MCF 10A (cell line): ENCODE measurements at places on chromosomes 5 and 9. TPM values are rescaled to one million over a fixed set of nuclear protein-coding genes. Genes with fewer than 3 reads are reported as not detected.

- DNase-seq: no peak
Observed at GRCh38 chr9:134222018-134222573, 57.7 kb upstream of the RNU6ATAC start.

DNA sequence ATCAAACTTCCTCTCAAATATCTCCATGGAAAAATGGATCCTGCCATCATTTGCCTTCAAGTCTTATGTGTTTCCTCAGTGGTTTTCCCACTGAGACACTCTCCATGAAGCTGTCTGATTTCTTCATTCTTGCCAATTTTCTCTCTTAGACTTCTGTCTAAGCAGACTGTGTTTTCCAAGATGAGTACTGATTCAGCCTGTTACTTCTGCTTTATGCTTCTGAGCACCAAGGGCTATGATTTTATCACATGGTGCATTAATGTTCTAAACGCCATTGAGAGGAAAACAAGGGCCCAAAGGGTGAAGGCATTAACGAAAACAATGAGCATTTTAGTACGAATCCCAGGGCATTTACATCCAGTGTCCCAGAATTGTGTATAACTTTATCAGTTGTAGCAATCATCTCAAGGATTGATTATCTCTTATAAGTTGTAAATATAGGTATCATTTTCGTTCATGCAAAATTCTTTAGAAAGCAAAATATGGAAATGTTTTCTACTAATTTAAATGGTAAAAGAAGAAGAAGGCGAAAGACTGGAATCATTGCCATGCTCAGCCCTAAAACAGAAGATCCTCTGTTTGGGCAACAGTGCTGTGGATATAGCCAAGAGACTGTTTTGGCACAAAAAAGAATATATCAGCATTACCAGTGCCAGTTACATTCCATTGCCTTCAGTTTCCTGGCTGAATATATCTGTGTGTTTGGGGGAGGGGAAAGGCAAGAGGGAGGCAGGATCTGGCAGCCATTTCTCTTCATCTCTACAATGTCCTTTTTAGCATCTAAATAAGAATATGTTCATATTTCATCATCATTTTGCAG lies 537.6 kb downstream of the ANXA1 start:
- no peak for DNase-seq

IFNA21 gene
- total RNA-seq: not detected in 2 replicates

GRCh38 chr5:123482258-123482657 lies 29.7 kb upstream of the CSNK1G3 start:
- peak; percentile 84 for DNase-seq

LHFPL2 gene
- 45.9 and 93.3 TPM in 2 replicates for total RNA-seq

TNC gene
- total RNA-seq: 49.8 and 82.4 TPM in 2 replicates

DNA sequence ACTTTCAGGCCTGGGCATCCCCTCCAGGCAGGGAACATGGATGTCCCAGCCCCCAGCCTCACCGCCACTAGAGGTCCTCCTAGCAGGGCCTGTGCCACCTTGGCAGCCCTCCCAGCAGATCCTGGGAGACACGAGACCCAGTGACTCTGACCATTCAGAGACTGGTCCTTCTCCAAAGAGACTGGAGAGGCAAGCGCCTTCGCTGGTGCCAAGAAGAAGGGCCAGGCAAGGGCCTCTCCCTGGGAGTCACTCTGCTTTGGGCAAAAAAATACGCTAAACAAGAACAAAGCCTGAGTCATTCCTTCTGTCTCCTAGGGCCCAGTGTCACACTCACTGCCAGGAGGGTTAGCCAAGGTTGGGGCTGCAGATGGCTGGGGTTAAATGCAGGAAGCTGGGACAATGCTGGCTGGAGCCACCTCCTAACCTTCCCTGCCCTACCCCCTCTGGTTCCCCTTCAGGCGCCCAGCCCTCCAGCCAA lies 35.3 kb upstream of the SMIM23 start:
- DNase-seq: peak; percentile 86

ACTBL2 gene
- total RNA-seq: 0.10 TPM in 1 of 2 replicates, not detected in the other

DNA sequence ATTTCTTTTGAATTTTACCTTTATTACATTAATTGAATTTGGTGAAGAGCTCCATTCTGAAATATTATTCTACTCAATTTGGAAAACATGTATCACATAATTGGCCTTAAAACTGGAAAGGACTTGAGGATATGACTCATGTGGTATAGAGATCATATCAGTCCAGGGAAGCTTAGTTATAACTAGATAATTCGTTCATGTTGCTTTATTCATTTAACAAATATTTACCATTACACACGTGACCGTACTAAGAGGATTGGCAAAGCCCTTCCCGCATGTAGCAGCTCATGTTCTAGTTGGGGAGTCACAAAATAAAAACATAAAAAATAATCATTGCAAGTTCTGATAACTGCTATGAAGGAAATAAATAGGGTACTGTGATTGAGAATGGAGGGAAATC lies 1816.5 kb downstream of the MAT2B start:
- peak; percentile 72 for DNase-seq

GRCh38 chr5:104965006-104965405 lies 1402.4 kb upstream of the NUDT12 start:
- DNase-seq: no peak

GRCh38 chr5:134647750-134648424 lies 698 bp upstream of the SEC24A start:
- DNase-seq: peak; percentile 73

DNA sequence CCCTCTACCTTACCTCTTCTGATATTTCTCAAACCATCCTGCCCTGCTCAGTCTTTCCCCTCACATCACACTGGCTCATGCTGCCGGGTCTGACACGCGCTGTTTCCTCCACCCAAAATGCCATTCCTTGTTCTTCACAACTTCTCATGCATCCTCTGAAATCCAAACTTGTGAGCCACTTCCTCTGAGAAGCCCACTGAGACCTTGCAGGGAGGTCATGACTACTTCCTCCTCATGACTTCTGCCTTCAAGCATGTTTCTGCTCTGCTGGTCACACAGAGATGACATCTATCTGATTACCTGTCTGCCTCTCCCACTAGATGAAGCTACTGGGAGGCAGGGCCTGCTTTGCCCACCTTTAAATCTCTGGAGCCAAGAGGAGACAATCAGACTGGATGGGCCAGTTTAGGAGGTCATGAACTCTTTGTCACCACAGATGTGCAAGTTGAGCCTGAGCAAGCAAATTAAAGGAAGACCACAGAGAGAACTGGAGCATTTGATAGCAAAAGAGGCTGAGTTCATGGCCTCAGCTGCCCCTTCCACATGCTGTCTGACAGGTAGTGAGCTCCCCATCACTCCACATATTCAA lies 119.8 kb upstream of the TBC1D2 start:
- no peak for DNase-seq

- DNase-seq: no peak
Observed at GRCh38 chr9:92644278-92644677, 25.7 kb downstream of the IPPK start.

DNA sequence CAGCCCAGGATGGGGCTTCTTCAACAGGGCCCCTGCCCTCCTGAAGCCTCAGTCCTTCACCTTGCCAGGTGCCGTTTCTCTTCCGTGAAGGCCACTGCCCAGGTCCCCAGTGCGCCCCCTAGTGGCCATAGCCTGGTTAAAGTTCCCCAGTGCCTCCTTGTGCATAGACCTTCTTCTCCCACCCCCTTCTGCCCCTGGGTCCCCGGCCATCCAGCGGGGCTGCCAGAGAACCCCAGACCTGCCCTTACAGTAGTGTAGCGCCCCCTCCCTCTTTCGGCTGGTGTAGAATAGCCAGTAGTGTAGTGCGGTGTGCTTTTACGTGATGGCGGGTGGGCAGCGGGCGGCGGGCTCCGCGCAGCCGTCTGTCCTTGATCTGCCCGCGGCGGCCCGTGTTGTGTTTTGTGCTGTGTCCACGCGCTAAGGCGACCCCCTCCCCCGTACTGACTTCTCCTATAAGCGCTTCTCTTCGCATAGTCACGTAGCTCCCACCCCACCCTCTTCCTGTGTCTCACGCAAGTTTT lies 23.6 kb downstream of the PCDHGC5 start:
- peak; percentile 81 for DNase-seq

DNA sequence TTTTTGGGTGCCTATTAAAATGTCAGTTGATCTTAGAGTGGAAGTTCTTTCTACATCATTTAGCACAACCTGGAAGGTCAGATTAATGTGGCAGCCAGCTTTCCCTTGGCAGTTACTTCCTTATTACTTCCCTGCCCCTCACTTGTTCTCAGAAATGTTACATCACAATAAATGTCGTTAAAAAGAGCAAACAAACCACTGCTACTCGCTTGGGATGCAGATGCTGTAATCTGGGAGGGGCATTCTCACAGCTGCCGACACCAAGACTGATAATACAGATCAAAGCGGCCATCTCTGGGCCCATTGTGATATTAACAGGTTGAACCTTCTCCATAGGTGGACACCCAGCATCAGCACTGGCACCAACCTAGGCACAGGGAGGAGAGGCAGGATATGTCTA lies 29.3 kb downstream of the PLAC8L1 start:
- DNase-seq: no peak

GRCh38 chr5:134458234-134459009 lies 46.7 kb upstream of the CDKN2AIPNL start:
- DNase-seq: peak; percentile 52

DOK3 gene
- 5.4 and 6.0 TPM in 2 replicates for total RNA-seq

GRCh38 chr5:133362438-133362837 lies 249.9 kb downstream of the FSTL4 start:
- no peak for DNase-seq

MARCOL gene
- total RNA-seq: not detected in 2 replicates

GRCh38 chr5:52269401-52269800 lies 518.3 kb upstream of the ITGA1 start:
- DNase-seq: no peak

DNA sequence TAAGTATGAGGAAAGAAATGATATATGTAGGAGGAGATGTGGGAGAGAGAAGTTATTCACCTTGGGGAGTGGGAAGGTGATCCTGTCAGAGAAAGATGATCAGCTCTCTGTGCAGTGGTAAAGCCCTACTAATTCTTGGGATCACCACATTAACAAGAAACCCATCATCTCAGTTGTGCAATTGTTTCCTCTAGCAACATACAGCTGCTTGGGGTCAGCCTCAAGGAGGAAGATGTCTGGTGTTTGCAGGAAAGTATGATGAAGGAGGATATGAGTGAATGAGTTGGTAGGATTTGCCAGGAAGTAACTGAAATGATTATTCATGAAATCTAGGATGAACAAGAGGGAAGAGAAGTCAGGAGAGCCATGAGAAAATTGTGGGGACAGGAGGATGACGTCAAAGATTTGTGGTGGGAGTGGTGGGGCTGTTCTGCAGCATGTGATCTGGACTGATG lies 50.1 kb downstream of the TNFSF8 start:
- no peak for DNase-seq

- no peak for DNase-seq
Observed at GRCh38 chr5:180598316-180598701, 7.0 kb upstream of the SCGB3A1 start.

DNA sequence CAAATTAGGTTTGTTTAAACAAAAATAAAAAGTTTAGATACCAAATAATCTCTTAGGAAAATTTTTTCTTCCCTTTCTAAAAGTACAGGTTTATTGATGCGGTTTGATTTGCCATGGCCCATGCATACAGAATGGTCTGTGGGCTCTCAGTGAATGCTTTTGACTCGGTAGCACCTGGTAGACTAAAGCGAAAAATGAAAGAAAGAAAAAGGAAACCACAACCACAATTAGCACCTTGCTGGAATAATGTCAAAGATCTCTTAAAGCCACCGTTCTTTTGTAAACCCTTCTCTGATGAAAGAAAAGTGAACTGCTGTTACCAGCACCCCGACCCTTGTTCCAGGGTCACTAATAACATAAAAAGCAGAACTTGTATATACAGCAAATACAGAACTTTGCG lies 157.9 kb downstream of the NFIB start:
- no peak for DNase-seq

PKD2L2 gene
- total RNA-seq: not detected in 2 replicates

DNA sequence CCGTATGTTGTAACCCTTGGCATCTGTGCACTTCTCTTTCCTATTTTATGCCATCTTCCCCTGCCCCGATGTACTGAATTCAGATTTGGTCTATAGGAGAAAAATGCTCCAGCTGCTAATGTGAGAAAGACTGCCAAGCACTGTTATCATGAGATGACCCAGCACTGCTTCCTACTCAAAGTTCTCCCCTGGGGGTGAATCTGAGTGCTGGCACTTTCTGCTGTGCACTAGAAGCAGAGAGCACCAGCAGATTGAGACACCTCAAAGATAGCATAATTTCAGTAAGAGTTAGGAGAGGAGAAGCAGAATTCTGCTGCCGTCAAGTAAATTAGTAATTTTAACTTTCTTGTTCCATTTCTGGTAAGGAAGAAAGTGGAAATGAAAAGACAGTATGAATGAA lies 92.8 kb upstream of the ACOT12 start:
- peak; percentile 2 for DNase-seq

GRCh38 chr5:35478856-35479682 lies 138.6 kb upstream of the SPEF2 start:
- peak; percentile 38 for DNase-seq

CSF1R gene
- 0.88 and 1.6 TPM in 2 replicates for total RNA-seq

GRCh38 chr9:126334721-126335621 lies 8.3 kb downstream of the MVB12B start:
- no peak for DNase-seq

- no peak for DNase-seq
Observed at GRCh38 chr9:126546036-126546435, 67.7 kb upstream of the LMX1B start.

DNA sequence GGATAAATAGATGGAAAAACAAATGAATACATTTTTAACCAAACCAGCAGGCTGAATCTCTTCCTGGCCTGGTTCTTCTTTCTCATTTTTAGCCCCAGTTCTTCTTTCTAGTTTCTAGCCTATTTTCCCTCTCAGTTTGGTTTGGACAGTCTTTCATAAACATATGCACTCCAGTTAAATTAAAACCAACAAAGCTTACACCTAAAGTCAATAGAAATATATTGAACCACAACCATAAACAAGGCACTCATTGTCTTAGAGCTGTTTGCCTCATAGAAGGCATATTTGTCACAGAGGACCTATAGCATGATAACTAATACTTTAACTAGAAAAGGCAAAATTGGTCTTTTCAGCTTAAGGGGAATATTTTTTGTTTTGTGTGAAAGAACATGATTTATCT lies 638.3 kb downstream of the NR2F1-AS1 start:
- DNase-seq: no peak

DNA sequence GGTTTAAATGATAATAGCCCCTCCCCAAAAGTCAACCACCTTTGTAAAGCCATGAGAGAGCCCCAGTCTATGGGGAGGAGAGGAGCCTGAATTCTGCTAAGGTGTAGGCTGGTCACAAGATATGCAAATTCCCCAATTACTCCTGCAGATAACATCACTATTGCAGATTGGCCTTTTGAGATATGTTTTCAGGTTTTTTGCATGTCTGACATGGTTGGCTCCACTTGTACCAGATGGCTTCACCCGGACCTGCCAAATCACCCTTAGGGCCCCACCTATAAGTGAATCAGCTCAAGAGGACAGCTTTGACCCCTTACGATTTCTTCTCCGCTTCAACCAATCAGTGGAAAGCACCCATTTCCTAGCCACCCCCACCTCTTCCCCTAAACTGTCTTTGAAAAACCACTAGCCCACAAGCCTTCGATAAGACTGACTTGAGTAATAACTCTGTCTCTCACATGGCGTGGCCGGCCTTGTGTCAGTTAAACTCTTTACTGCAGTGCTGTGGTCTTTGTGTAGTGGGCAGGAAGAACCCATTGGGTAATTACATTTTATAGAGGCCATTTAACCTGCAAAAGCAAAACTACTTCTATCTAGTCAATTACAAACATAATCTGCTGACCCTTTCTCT lies 69.7 kb downstream of the PRLR start:
- DNase-seq: no peak

ZBED3 gene
- 9.8 and 14.8 TPM in 2 replicates for total RNA-seq

KYAT1 gene
- total RNA-seq: 3.8 and 5.7 TPM in 2 replicates

GRCh38 chr9:107624234-107624948 lies 134.8 kb upstream of the KLF4 start:
- DNase-seq: peak; percentile 48

PPP1R26 gene
- 19.1 and 21.7 TPM in 2 replicates for total RNA-seq
